ENCODE measurements at places on chromosomes 16 and 17.

- no peak for DNase-seq
Observed at GRCh38 chr16:80298676-80299075, 242.1 kb upstream of the DYNLRB2 start.

DNA sequence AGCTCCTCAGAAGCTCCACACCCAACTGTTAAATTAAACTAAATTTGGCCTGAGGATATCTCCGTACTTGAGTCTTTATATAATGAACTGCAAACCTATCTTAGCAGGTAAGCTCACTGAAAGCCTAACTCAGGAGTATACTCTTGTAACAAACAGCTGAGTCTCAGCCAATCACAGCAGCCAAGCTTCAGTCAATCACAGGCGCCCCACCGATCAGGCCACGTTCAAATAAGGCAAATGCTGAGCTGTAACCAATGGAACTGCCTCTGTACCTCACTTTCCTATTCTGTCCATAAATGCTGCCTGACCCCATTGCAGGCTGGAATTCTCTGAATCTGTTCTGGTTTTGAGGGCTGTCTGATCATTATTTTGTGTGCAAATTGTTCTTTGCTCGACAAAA, 93.0 kb upstream of the CES5A start:
- DNase-seq = no peak

DNA sequence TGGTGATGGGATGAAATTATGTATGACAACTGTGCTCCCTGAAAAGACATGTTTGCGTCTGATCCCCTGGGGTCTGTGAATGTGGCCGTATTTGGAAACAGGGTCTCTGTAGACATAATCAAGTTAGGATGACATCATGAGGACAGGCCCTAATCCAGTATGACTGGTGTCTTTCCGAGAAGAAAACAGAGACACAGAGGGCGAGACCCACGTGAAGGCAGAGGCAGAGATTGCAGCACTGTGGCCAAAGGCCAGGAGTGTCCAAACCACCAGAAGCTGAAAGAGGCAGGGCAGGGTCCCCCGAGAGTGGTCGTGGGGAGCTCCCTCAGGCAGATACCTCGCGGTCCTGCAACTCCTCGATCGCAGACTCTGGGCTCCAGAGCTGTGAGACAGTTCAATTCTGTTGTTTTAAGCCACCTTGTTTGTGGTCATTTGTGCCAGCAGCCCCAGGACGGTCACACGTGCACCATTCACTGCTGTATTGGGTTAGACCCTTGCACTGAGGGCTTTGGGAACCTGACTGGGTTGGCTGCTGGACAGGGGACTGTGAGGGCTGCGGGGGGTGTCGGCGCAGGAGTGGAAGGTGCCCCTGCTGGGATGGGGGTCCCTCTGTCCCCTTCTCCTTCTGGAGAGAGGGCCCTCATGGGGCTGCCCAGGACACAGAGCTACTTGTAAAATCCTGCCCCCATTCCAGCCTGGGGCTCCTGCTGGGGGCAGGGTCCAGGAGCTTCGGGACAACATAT, 27.7 kb downstream of the METRNL start:
- DNase-seq = no peak

DNA sequence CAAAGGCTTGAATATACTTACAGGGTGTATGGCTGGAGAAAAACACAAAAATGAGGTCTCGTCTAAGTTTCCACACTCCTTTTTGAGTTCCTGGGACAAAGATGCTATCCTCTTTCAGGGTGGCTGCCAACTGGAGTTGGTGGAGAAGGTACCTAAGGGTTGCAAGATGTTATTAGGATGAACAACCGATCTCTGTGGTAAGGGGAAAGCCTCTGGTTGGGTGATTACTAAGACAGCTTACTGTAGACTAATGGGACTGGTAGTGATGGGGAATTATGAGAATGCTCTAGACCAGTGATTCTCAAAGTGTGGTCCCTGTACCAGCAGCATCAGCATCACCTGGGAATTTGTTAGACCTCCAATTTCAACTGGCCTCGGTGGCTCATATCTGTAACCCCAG, 6.0 kb downstream of the ADAT1 start:
- DNase-seq = no peak

DNA sequence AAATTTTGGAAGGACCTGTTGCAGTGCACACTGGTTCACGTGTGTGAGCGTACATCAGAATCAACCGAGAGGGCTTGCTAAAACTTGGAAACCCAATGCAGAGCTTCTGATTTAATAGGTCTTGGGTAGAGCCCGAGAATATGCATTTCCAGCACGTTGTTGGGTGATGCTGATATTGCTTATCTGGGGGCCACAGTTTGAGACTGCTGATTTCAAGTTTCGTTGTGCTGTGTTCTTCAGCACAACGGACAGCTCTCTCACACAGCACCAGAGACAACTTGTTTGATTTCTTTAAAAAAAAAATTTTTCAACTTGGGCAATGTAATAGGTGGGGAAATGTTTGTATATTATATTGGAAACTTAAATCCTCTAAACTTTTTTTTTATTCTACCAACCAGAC, 9.4 kb downstream of the OR4D2 start:
- DNase-seq = no peak

GRCh38 chr16:31409433-31409832, 16.3 kb downstream of the ITGAD start:
- no peak for DNase-seq

DNA sequence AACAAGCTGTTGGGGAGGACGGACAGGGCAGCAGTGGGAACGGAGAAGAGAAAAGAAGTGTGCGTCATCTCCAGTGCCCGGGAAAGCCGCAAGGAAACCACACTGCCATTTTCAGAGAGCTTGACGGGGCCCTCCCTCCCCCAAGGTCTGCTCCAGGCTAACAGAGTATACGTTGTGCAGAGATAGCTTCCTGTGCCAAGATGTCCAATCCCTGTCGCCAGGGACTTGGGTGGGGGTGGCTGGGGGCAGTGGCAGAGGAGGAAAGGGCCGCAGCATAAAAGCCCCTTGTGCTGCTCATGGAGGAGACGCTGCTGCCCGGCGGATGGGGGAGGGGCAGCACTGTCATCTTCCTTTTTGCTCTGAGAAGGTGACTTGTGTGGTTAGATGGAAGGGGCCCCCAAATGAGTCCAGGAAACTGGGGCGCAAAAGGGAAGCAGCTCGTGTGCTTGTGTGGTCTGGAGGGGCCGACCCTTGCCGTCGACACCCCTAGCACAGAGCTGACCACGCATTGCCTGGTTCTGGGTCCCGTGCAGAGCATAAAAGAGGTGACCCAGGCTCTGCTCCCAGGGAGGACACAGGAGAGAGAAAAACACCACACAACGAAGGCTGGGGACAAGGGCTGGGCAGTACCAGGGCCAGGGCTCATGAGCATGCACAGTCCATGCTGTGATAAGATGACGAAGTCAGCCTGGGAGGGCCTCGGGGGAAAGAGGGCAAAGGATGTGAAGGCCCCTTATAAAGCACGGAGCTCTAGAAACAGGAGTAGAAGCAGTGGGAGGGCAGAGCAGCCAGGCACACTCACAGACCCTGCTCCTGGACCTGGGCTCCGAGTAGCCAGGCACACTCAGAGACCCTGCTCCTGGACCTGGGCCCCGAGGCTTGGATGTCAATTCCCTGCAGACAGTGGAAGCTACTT, 372.7 kb downstream of the SLC39A11 start:
- DNase-seq = no peak

GRCh38 chr16:54174201-54174600, 112.4 kb downstream of the IRX3 start:
- no peak for DNase-seq

DNA sequence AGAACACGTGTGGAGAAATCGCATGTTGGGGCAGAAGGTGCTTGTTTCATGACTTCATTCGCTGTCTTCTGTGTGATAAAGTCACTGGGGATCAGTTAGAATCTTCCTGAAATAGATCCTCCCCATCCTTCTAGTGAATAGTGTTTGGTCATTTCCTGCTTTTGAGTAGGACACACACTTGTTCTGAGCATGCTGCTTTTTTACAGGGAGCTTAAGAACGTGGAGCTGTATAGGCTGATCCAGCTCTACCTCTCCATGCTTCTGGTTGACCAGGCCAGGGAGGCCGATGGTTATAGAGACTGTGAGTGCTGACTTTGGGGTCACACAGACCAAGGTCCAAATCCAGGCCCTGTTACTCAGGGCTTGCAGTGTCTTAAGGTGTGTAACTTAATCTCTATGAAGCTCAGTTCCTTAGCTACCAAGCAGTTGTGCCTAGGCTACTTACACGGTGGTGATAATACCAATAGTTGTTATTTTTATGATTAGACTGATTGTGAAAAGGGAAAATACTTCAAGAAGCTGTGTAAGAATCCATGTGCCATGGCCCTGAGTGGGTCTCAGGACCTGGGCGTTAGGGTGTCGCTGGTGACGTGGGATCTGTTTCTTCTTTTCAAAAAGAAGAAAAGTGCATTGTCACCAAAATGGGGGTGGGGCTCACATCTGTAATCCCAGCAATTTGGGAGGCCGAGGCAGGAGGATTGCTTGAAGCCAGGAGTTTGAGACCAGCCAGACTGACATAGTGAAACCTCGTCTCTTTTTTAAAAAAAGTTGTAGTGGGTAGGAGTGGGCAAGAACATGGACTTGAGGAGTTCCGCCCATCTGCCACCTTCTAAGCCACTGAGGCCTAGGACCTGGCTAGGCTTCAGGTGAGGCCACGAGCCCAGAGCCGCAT, 64.1 kb upstream of the LGALS9 start:
- DNase-seq = no peak

DNA sequence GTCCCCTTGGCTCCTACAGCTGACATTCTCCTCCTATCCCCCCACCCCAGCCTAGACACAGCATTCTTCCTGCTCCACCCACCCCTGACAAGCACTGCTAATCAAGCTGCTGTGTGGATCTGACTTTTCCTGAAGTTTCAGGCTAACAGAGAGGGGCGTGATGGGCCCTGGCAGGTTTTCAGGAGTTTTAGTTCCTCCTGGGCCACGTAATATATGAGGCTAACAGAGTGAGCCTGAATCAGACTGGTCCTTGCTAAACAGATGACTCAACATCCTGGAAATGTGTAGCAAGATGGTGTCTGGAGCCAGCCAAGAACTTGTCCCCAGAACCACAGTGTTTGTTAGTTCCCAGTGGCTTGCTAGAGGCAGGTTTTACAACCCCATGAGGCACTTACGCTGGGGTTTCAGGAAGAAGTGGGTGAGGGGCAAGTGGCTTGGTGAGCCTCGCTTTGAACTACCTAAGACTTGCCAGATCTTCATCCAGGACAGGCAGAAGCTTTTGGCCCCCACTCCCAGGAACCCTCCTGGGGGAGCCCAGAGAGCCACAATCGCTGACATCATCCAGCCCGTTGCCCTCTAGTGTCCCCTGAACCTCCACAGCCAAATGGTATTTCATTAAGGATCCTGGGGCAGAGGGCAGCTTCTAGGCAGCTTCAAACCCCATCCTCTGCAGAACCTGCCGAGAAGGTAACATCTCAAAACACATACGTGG, 15.9 kb downstream of the TMEM92 start:
- no peak for DNase-seq

DNA sequence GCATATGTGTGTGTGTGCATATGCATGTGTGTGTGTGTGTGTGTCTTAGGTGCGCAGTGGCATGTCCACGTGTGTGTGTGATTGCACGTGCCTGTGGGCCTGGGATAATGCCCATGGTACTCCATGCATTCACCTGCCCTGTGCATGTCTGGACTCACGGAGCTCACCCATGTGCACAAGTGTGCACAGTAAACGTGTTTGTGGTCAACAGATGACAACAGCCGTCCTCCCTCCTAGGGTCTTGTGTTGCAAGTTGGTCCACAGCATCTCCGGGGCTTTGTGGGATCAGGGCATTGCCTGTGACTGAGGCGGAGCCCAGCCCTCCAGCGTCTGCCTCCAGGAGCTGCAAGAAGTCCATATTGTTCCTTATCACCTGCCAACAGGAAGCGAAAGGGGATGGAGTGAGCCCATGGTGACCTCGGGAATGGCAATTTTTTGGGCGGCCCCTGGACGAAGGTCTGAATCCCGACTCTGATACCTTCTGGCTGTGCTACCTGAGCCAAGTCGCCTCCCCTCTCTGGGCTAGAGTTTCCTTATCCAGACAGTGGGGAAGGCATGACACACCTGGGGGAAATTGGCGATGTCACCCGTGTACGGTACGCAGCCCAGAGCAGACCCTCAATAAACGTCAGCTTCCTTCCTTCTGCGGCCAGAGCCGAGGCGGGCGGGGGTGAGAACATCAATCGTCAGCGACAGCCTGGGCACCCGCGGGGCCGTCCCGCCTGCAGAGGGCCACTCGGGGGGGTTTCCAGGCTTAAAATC, 47.6 kb downstream of the IL21R start:
- no peak for DNase-seq

DNA sequence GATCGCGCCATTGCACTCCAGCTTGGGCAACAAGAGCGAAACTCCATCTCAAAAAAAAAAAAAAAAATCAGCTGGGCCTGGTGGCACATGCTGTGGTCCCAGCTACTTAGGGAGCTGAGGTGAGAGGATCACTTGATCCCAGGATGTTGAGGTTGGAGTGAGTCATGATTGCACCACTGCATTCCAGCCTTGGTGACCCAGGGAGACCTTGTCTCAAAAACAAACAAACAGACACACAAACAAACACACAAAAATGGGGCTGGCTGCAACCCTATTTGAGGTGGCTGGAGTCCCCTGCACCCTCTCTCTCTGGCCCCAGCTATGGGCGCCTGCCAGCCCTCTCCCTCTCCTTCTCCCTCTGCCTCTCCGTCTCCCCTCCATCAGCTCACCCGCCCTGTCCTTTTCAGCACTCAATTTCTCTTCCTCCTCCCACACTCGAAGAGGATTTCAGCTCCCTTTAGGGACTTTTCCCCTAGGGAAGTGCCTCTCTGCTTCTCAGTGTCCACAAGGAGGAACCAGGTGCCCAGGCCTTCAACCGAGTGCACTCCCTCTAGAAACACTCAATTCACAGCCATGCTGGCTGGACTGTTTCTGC, 17.5 kb upstream of the TFAP4 start:
- no peak for DNase-seq

DNA sequence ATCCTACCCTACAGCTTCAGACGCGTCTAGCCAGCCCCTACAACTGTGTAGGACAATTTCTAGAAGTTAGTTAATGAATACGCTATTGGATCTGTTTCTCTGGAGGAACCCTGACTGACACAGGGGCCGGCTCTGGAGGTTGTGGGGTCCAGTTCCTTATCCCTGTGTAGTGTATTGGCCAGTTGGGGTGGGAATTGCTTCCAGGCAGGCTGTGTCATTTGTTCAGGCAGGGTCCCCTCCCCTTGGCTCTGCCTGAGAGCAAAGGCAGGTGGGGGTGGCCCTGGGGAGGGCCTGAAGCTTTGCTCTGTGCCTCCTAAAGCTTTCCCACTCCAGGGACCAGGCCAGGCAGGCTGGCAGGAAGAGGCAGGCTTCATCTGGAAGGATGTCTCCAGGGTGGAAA, 11.7 kb upstream of the CETP start:
- DNase-seq = no peak

GRCh38 chr16:22923491-22923890, 109.5 kb downstream of the HS3ST2 start:
- DNase-seq = no peak

Measured in liver (tissue), 10 donors.